HT1080 (cell line): ENCODE measurements at places on chromosomes 12 and 14. TPM values are rescaled to one million over a fixed set of nuclear protein-coding genes. Genes with fewer than 3 reads are reported as not detected.

DNA sequence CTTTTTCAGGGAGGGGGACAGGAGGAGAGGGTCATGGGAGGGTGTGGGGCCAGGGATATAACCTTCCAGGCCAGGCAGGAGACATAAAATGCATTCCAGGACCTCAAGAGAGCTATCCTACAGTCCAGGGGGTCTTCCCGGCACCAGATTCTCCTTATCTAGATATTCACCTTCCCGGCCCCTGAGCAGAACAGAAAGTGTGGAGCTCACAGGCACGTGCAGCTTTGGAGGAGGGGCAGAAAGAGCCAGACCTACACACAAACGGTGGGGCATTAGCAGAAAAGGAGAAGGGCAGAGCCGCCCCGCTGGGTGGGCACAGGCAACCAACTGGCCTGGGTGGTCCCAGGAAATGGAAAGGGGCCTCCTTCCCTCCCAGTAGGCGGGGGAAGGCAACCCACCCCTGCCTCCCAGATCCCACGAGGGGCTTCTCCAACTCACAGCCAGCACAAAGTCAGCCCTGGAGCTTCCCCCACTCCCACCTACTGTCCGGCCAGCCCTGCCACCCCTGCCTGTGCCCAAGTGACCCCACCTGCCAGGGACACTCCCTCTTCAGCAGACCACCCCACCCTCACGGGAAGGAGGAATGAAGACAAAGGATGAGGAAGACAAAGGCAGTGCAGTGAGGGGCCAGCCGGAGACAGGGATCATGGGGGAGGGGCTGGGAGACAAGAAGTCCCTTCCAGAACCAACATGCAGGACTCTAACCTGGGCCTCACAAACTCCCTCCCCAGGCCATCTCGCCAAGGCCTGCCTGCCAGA is 33.3 kb downstream of the CCDC85C start:
- no peak for DNase-seq

DNA sequence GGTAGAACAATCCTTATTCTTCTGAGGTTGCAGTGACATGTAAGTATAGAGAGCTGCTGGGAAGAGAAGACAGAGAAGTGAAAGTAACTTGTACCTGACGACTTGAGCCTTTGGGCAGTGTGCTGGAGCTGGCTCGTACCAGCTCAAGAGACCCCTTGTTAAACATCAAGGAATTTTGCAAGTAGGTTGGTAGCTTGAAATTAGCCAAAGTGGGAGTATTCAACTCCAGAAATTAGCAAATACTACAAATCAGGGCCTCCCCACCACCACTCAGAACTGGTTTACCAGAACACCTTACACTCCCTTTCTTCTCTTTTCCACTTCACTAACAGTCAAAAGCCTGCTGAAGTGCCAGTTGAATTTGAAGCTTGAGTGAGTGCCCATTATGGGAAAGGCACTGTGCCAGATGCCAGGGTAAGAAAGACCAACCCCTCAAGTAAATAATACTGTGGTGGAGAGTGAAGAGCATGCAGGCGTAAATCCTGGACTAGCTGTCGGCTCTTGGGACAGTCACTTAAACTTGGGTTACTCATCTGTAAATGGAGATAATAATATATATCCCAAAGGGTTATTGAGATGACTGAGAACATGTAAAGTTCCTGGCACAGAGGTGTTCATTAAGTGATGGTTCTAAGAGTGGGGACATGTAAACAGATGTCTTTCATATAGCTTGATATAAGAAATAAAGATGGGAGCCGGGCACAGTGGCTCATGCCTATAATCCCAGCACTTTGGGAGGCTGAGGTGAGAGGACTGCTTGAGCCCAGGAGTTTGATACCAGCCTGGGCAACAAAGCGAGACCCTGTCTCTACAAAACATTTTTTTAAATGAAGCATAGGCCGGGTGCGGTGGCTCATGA is 27.0 kb upstream of the EID3 start:
- DNase-seq = no peak

DNA sequence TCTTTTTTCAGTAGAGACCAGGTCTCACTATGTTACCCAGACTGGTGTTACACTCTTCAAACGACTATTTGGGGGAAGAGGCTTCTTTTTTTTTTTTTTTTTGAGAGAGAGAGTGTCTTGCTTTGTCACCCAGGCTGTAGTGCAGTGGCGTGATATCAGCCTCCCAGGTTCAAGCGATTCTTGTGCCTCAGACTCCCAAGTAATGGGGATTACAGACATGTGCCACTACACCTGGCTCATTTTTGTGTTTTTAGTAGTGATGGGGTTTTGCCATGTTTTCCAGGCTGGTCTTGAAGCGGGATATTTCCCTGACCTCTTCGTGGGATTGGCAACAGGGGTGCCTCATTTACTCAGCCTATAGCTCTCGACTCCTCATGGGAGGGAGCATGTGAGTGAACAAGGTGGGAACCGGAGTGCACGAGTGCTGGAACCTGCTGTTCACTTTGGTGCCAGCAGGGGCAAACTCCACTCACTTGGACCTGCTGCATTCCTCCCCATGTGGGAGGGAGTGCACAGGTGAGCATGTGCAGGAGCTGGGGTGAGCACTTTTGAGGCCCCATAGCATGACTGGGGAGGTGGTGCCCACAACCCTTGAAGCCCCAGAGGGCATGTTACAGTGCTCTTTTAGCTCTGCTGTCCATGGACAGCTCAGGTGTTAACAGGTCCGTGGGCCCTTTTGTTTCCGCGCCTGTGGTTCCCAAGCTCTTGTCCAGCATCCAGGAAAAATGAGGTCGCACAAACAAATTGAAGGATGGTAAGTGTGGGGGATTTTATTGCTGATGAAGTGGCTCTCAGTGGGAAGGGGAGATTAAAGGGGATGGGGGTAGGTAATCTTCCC is 79.1 kb upstream of the HECTD1 start:
- no peak for DNase-seq

DNA sequence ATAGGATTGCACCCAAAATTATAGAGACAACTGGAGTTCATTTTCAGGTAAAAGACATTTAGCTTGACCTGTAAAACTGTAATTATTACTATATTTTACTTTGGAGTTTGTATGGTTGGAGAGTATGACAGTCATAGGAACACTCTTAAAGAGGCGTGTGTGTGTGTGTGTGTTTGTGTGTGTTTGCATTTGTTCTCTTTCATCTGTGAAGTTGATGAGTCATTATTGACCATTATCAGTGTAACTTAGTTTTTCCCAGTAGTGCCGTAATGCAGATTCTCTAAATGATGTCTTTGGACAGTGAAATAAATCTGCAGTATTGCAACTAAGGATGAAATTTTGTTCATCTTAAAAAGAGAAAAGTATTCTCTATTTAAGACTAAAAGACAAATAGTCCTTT is 13.0 kb downstream of the WASHC4 start:
- no peak for DNase-seq

- DNase-seq = no peak
Measured at GRCh38 chr12:51829011-51829481, 19.5 kb downstream of the FIGNL2 start.

DNA sequence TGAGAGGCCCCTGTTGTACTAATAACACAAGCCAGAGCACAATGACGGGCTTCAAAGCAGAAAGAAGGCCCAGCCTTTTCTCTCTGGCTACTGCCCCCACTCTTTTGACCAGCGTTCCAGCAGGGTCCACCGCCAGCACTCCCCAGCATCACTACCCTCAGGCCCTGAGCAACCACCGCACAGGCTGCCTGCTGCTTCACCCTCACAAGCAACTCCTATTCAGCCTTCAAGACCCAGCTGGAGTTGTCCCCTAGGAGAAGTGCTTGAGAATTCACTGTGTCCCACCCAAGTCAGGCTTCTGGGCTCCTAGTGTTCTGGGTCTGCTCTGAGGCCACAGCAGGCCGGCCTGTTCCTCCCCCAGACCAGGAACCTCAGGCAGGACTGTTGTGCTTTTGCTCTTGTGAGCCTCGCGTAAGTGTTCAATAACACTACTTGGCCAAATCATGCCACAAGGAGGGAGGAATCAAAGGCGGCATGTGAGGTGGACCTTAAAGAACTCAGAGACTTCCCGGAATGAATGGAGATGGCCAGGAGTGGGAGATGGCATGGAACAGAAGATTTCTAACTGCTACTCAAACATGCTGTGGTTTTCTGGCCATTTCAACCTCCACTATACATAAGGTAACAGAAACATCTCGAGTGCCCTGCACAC is 83.3 kb upstream of the GPR68 start:
- no peak for DNase-seq

DNA sequence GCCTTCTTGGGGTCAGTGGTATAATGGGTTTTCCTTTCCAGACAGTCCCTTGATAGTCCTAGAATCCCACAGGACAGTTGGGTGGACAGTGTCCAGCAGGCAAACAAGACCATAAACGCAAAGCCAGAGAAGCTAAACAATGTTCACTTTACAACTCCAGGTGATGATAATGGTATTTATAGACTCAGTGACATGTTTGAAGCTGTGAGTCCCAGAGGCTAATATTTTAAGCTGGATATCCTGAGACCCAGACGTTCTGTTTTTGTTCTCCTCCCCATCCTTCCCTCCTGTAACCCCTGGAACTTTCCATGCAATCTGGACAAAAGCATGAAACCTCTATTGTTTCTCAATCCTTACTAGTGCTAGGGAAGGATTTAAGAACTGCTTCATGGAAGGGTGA is 121.0 kb downstream of the ZFP36L1 start:
- no peak for DNase-seq

GRCh38 chr12:64582862-64583261 is 27.4 kb upstream of the RASSF3 start:
- no peak for DNase-seq

- DNase-seq = no peak
Measured at GRCh38 chr12:26874501-26875296, 41.7 kb upstream of the ITPR2 start.

DNA sequence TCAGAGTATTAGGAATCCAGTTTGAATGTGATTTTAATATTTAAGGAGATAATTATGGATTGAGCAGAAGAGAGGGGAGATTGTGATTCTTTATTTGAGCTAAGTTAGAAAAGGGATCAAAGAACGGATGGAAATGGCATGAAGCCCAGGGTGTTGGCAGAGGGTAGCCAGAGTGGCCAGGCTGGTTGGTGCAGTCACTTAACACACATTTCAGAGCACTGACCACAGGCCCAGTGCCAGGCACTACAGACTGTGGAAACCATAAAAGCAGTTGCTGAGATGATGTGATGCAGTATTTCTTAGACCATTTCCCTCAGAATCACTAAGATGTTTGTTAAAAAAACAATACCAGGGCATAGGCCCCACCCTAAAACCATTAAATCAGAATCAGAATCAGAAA is 167.7 kb upstream of the AMIGO2 start:
- no peak for DNase-seq

DNA sequence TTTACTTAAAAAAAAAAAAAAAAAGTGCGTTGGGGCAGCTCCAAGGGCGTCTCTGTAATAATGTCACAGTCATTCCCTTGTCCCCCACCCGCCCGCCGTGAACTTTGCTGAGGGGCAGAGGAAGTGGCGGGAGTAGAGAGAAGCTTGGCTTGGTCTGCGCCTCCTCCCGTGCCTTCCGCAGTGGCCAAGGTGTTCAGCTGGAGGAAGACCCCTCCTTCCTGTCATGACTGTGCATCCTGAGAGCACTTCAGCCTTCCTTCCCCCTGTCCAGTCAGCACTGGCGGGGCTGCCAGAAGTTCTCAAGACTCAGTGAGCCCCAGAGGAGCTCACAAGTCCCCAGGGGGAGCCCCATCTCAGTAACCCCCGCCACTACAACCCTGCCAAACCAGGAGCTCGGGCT is 32.2 kb downstream of the AACS start:
- DNase-seq = no peak

- no peak for DNase-seq
Measured at GRCh38 chr14:61652526-61653262, 42.6 kb upstream of the HIF1A start.

DNA sequence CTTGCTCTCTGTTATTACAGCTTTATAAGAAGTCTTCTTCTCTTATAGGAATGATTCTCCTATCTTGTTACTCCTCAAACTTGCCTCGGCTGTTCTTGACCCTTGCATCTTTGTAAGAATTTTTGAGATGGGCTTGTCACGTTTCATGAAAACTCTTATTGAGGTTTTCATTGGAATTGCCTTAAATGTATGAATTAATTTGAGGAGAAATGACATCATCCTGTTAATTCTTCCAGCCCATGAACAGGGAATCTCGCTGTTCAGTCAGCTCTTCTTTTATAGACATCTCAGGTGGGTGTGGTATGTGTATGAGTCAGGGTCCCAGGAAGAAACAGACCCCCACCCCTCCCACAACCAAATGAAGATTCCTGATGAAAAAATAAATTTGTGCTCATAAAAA is 107.1 kb upstream of the MYL2 start:
- no peak for DNase-seq

DNA sequence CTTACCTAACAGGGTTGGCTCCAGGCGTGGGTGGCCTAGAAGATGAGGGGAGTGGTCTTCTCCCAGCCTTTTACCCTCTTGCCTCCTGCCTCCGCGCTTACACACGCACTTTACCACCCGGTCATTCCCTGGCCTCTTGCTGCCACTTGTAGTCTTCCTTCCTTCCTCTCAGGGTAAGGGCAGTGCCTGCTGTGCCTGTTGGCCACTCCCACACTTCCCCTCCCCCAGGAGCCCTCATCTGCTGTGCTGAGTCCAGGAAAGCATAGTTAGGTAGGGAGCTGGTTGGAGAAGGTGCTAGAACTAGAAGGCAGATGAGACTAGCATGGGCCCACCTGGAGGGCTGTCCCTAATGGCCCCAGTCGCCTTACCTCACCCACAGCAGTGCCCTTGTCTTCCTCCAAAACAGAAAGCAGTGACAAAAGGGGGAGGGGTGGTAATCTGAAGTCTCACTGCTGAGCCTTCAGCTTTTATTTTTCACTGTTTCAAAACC is 54.3 kb upstream of the SRSF5 start:
- no peak for DNase-seq

DNA sequence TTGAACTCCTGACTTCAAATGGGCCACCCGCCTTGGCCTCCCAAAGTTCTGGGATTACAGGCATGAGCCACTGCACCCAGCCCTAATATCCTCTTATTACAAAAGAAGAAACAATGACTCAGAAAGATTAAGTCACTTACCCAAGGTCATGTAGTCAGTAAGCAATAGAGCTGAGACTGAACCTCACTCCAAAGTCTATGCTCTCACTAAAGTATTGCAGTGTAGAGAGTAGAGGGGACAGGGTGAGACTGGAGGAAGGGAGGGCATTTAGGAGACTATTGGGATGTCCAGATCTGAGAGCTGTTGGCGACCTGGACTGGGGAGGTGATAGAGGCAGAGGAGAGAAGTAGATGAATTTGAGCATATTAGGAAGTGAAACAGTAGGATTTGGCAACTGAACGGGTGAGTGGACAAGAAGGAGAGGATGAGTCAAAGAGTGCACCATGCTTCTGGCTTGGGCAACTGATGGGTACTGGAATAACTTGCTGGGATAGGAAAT is 11.8 kb downstream of the P2RX7 start:
- peak; percentile 35 for DNase-seq

DNA sequence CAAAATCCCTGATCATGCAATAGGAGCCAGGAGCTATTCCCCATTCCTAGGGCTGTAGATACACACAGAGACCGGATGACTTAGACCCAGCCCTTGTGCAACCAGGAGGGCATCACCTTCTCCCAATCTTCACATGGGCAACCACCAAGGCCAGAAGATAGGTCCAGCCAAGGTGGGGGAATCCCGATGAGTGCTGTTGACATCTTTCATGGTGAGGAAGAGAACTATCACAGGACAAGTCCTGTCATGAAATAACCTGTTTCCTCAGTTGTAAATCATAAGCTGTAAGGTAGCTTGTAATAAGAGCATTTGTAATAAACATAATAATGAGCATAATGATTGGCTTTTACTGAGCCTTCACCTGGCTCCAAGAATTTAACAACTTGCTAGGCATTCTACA is 89.5 kb downstream of the GCH1 start:
- no peak for DNase-seq

Gene DPPA3
- total RNA-seq = not detected in 2 replicates

Gene AMN
- total RNA-seq = not detected in 2 replicates

Gene PTCSC3
- total RNA-seq = not detected in 2 replicates

Gene P2RX4
- total RNA-seq = 3.5 and 6.0 TPM in 2 replicates

Gene DDN
- total RNA-seq = 0.24 and 0.50 TPM in 2 replicates

Gene OR11H7
- not detected in 2 replicates for total RNA-seq
